ENCODE measurements at places on chromosomes 11 and 22.

- no peak for DNase-seq
These were observed 20.3 kb downstream of the TMPRSS5 start for GRCh38 chr11:113685654-113686359.

- no peak for DNase-seq
These were observed 536.8 kb downstream of the MIAT start for GRCh38 chr22:27194096-27194748.

DNA sequence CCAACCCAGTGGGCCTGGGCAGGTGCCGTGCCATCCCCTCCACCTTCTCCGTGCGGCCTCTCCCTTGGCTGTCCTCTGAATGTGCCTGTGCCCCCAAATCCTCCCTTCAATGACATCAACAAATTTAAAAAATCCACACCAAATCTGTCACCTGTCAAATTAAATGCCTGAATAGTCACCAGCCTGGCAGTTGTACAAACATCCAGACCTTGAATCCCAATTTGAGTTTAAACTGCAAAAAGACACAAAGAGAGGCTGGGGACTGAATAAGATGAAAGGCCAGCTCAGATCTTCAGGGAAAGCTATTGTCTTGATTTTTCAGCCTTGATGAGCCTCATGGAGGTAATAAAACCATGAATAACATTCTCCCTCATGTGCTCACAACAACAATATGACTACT is 194.7 kb downstream of the KIRREL3 start:
- DNase-seq = no peak

- no peak for DNase-seq
These were observed 44.3 kb downstream of the TBC1D22A start for GRCh38 chr22:46806794-46807193.

DNA sequence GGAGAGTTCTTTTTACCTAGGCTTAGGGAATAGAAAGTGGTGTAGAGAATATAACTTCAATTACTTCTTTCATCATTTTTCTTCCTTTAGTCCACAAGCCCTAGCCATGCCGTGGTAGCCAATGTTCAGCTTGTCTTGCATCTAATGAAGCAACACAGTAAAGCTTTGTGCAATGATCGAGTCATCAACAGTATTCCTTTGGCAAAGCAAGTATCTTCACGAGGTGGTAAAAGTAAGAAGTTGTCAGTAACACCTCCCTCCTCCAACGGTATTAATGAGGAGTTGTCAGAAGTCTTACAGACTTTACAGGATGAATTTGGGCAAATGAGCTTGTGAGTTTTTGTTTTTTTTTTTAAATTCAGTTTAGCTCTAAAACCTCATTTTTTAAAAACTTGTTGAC is 37.4 kb downstream of the CEP57 start:
- no peak for DNase-seq

DNA sequence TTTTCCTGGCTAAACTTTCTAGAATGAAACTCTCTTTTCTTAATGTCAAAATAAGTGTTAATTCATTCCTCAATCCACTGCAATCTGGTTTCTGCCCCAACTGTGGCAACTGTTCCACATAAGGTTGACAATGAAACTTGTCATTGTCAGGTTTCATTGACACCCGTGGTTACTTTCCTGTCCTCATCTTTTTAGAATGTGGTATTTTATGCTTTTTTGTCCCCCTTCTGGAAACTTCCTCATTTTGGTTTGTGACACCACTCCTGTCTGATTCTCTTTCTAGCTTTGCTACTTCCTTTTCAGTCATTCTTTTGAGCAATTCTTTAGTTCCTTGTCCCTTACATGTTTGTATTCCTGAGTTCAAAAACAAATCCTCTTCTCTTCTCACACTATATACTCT is 7.5 kb upstream of the PDE3B start:
- DNase-seq = no peak

DNA sequence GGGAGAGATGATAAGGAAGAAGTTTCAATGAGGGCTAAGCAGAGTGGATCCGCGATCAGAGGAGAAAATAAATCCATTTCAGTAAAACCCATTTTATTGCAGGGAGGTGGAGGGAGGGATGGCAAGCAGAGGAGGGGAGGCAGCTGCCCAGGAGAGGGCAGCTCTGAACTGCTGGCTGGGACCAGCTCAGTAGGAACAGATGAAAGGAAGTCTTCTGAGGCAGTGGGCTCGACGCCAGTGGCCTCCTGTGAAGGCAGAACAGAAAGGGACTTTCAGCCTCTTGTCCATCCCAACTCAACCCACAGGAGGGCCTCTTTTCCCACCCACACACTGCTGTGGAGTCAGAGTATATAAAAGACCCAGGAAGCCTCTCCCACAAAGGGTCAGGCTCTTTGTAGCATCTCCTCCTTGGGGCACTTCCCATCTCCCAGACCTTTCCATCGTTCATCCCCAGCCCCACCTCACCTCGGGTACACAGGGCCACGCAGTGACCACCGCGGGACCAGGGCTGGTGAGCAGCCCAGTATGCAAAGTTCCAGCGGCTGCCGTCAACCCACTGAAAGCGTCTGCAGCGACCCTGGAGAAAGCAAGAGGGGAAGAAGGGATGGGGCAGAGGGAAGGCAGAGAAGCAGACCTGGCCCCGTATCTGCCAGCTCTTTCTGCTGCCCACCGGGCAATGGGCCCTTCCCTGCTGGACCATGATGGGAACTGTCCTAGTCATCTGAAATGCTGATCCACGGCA is 3.0 kb downstream of the PRG2 start:
- no peak for DNase-seq

DNA sequence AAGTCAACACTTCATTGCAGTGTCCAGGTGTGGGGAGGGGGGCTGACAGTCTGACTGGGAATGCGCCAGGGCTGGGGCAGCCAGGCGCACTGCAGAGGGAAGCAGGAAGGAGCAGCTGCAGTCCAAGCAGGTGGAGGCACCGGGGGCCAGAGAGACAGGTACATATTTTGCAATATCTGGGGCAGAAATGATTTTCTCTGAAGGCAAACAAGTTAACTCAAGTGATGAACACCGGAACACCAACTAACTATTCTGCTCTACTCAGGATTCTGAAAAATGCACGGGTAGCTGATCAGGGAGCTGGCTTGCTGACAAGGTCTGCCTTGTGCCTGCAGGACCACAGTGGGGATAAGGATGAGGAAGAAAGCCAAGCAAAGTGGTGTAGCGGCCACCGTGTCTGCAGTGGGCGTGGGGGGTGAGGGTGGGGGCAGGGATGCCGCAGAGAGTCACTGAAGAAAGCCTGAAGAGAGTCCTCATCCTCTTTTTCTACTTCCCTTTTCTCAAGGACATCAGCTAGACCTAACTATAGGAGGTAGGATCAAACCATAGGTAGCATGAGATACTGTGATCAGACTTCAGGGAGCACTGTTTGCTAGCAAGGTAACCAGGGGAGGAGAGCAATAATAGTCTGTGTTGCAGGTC is 83.4 kb downstream of the SCN3B start:
- DNase-seq = no peak

GRCh38 chr11:83285151-83285770 is 906 bp downstream of the CCDC90B start:
- DNase-seq = no peak

DNA sequence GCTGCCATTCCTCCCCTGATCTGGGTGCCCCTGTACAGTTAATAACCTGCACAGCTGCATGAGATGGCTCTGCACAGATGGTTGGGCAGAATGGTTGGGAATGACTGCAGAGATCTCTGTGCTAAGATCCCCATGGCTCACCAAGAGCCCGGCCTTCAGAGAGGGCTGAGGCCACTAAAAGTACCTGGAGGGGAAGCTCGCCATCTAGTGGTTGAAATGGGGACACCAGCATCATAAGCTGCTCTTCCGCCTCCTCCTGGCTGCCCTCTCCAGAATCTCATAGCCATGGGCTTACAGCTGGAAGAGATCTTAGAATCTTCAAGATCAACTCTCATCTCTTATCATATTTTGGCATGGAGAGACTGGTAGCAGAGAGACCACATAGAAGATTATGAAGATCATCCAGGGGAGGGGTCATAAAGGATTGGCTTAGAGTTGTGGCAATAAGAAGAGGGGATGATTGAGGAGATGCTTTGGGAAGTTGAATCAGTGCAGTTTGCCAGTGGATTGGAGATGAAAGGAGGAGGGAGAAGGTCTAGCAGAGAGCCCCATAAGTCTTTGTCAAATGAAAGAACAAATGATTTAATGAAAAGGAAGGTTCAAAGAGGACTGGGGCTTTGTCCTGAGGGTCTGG is 22.0 kb upstream of the TLCD5 start:
- peak; percentile 69 for DNase-seq

- DNase-seq = no peak
These were observed 75.7 kb downstream of the CCDC83 start for GRCh38 chr11:85930879-85931366.

- no peak for DNase-seq
These were observed 88.1 kb downstream of the TEAD1 start for GRCh38 chr11:12762278-12762677.

DNA sequence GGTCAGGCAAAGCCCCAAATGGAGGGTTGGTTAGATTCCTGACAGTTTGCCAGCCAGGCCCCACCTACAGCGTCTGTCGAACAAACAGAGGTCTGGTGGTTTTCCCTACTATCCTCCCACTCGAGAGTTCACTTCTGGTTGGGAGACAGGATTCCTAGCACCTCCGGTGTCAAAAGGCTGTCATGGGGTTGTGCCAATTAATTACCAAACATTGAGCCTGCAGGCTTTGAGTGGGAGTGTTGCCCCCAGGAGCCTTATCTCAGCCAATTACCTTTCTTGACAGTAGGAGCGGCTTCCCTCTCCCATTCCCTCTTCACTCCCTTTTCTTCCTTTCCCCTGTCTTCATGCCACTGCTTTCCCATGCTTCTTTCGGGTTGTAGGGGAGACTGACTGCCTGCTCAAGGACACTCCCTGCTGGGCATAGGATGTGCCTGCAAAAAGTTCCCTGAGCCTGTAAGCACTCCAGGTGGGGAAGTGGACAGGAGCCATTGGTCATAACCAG is 4.7 kb upstream of the TTC36 start:
- no peak for DNase-seq

DNA sequence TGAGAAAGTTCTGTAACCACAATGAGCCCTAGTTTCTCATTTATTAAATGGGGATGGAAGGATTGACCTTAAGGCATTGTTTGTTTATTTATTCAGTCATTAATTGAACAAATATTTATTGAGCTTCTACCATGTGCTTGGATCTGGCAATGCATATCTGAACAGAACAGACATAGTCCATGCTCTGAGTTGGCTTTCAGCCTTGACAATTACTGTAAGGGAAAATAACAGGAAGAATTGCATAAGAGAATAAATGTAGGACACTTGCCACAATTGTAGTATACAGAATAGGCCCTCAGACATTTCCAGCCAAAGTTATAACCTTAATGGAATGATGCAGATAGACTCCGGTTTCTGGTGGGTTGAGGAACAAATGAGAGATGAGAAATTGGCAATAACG is 160.5 kb upstream of the TTC12 start:
- no peak for DNase-seq

DNA sequence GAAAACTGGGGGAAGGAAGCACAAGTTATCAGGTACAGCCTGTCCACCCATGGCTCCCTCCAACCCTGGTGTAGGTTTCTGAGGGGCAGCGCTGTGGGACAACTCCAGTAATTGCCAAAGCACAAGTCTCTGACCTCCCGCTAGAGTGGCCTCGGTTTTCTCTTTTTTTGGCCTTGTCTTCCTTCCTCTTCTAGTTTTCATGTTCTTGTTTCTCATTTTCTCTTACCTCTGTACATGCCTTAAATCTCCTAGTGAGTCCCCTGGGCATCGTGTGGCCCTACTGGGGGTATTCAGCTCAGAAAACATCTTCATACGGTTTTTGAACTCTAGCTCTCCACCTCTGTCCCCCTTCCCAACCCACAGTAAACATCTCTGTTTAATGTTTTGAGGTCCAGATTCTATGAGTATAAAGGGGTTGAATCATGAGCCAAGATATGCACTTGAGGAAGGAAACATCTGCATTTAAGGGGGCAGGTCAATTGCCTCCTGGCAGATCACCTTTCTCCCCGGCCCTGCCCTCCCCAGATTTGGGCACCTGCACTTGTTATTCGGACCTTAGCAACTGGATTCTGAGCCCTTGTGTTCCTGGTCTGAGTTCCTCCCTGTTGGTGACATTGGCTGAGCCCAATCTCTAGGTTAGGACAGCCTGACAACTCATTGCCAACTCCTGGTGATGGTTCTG is 8.4 kb upstream of the LMO2 start:
- DNase-seq = no peak

DNA sequence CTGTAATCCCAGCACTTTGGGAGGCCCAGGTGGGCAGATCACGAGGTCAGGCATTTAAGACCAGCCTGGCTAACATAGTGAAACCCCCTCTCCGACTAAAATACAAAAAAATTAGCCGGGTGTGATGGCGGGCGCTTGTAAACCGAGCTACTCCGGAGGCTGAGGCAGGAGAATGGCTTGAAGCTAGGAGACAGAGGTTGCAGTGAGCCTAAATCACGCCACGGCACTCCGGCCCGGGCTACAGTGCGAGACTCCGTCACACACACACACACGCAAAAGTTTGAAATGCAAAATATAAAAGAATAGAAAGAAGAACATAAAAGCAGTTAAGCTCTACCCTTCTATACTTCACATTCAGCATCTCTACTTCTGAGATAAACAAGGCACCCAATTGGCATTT is 1165.9 kb upstream of the CNTN5 start:
- DNase-seq = no peak

DNA sequence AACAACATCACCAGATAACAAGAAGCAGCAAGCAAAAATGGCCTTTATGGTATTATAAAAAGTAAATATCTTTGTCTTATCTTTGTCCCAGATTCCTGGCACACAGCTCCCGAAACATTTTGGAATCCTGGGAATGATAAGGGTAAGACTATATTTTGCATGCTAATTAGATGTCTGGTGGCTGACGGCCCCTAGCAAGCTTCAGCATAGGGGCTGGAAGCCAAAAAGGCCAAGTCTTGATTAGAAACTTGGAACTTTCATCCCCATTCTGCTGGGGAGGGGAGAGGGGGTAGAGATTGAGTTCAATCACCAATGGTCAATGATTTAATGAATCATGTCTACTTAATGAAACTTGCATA is 38.2 kb upstream of the EED start:
- no peak for DNase-seq

DNA sequence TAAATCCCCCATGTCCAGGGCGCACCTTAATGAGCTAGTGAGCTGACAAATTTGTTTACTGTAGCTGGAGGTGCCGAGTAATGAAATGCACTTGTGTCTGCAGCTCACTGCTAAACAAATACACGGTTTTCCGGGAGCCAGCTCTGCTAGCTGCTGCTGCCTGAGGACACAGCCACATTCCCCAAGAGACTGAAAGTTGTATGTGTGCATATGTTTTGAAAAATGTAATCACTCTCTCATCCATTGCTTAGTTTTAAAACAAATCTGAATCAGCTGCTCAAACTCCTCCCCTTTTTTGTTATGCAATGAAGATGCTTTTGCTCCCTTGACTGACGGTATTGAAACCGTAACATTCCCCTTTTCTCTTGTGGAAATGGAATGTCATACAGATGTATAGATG is 62.4 kb upstream of the NNMT start:
- no peak for DNase-seq

- no peak for DNase-seq
These were observed 1.5 kb downstream of the PTGDR2 start for GRCh38 chr11:60854140-60854846.

DNA sequence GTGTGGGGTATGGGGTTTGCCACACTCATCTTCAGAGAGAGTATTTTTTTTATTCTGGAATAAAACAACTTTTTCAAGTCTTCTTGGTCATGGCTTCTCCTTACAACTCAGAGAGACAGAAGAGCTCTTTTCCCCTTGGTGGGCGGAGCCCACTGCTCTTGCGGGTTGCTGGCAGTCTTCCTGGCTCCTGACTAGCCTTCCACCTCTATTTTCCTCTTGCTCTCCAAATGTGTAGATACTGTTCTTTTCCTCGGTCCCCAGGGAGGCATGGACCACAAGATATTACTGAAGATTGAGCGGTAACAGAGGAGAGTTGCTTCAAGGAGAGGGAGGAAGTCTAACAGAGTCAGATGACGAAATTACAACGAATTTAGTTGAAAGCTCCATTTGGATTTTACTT is 210.6 kb downstream of the NTM start:
- DNase-seq = no peak
